ENCODE measurements at places on chromosomes 13 and 19.

DNA sequence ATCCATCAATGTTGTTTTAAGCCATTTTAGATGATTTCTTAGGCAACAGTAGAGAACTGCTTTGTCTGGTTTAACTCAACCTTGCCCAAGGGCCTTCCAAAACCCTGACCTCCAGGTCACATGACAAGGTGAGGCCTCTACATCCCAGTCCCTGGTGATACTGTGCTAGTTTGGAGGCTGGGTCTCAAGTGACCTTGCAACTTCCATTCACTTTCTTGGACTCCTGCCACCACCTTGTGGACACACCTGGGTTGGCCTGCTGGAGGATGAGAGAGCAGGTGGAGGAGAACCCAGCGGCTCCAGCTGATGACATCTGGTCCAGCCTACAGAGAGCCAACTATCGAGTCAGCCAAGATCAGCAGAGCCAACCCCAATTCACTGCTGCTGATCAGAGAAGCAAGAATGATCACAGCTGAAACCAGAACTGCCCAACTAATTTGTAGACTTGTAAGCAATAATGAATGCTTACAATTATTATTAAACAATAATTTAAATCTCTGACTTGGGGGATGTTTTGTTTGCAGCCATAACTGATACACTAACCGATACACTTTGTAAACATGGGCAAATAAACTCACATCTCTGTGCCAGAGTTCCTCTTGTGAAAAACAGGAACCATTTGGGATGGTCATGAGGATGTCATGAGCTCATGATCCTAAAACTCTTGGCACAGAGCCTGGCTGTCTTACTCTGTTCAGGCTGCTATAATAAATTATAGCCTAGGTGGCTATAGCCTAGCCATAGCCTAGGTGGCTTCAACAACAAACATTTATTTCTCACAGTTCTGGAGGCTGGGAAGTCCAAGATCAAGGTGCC, 11.5 kb downstream of the FAM187B start:
- no peak for DNase-seq

DNA sequence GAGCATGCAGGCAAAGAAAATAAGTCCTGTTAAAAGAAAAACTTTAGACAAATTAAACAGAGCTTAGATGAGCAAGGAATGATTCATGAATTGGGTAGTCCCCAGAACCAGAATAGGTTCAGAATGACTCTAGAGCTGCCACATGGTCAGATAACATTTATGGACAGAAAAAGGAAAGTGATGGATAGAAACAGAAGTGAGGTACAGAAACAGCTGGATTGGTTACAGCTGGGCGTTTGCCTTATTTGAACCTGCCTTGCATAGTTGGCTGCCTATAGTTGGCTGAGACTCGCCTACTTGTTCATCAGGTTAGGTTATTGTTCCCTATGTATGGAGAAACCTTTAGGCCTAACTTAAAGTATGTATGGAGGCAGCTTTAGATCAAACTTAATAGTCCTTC, 35.4 kb downstream of the WDFY2 start:
- no peak for DNase-seq

- DNase-seq: no peak
Measured at GRCh38 chr19:35559281-35559659, 4.2 kb downstream of the ATP4A start.

DNA sequence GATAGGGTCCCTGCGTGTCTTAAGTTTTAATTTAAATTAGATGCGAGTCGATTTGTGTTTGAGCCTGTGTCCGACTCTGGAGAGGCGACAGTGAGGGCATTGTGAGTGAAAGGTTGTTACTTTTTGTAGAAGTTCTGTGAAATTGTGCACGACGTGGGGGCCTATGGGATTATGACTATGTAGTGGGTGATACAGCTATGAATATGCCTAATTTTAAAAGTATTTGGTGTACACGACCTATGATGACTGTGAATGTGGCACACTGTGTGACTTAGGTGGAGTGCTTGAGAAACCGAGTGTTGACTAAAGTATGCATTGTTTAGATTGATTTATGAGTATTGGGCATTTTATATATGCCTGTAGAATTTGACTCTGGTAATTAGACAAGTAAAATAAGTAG, 646 bp downstream of the ZNF567 start:
- DNase-seq: no peak

DNA sequence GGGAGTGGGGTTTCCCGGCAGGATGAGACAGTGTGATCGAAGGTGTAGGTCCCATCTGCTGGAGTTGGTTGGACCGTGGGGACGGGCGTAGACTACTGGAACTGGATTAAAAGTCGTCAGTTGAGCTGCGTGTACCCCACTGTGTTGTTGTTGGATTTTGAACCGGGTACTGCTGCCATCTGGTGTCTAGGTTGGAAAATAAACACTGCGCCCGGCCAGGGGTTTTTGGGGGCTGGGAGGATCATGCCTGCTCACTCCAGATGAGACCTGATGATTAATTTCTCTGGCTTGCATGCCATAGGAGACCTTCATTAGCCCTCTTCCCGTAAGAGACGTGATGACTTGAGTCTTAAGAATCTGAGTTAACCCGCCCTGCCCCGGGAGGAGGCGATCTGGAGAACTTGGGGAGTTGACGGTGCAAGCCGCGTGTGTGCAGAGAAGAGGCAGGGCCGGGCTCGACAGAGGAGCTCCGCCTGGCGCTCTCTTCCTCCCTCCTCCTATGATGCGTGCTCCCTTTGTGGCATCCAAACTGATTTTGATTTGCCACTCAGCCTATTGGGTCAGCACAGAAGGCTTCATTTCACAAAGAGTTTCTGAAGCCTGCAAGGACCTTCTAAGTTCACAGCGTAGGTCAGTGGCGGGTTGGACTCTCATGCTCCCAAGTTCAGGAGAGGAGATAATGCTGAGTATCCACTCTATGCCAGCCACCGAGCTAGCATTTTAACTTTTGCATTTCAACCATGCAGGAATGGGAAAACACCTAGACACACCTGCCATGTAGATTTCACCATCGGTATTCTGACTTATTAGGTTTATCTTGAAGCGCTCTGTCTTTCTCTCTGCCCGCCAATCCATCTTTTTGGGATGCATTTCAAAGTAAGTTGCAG, 2.7 kb downstream of the UHRF1 start:
- no peak for DNase-seq

GRCh38 chr13:39484506-39485313, 118.3 kb downstream of the LHFPL6 start:
- DNase-seq: no peak

DNA sequence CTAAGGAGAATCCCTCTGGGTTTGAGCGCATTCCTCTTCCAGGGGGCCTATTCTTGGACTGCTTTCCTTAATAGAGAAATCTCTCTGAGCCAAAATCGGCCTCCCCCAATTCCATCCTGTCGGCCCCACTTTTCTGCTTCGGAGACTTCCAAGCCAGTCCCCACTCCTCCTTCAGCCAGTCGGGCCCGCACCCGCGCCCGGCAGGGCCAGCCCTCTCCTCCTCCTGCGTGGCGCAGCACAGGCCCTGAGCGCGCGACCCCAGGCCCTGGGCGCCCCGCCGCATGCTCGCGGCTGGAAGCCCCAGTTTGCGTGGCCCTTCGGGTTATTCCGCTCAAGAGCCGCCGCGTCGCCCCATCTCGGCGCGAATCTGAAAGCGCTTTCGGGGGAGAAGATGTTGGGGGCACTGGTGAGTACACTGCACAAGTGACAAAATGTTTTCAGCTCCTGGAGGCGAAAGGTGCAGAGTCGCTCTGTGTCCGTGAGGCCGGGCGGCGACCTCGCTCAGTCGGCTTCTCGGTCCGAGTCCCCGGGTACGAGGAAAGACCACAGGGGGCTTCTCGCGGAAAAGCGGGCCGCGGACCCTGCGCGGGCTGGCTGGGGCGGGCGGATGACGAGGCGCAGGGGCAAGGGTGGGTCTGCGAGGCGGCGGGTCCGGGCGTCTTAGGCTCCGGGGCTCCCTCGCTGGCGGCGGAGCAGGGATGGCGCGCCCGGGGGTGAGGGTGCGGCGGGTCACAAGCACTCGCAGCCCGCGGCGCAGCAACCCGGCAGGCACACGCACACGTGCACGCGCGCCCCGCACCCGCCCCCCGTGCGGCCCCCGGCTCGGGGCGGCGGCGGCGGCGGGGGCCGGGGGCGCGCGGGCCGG, at the start of gene IL17D:
IL17D (plus strand) TSS at position 785 of the 865 bp plus-strand sequence. CDS start 303 bp downstream, outside the sequence.
- DNase-seq: no peak

DNA sequence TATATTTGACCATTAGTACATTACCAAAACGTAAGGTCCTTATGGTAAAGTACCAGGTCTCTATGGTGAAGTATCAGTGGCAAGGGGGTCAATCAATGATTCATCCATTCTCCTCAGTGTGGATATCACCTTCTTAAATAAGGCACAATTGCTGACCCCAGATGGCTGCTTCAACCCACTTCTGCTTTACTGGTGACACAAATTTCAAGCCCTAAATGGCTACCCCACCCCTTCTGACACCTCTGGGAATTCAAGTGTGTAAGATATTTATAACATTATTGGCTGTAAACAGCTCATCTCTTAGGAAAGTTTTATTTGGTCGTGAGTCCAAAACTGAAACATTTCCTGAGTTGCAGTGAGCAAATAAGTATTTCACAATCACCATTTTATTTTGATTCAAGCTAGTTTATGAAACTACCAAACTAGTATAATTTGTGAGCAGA, 7.9 kb upstream of the WBP4 start:
- no peak for DNase-seq

DNA sequence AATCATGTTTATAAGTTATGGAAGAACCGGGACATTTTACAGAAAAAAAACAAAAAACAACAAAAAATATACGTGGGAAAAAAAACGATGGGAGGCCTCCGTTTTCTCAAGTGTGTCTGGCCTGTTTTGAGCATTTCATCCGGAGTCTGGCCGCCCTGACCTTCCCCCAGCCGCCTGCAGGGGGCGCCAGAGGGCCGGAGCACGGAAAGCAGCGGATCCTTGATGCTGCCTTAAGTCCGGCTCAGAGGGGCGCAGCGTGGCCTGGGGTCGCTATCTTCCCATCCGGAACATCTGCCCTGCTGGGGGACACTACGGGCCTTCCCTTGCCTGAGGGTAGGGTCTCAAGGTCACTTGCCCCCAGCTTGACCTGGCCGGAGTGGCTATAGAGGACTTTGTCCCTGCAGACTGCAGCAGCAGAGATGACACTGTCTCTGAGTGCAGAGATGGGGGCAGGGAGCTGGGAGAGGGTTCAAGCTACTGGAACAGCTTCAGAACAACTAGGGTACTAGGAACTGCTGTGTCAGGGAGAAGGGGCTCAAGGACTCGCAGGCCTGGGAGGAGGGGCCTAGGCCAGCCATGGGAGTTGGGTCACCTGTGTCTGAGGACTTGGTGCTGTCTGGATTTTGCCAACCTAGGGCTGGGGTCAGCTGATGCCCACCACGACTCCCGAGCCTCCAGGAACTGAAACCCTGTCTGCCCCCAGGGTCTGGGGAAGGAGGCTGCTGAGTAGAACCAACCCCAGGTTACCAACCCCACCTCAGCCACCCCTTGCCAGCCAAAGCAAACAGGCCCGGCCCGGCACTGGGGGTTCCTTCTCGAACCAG, 1.8 kb upstream of the APOE start:
- no peak for DNase-seq

DNA sequence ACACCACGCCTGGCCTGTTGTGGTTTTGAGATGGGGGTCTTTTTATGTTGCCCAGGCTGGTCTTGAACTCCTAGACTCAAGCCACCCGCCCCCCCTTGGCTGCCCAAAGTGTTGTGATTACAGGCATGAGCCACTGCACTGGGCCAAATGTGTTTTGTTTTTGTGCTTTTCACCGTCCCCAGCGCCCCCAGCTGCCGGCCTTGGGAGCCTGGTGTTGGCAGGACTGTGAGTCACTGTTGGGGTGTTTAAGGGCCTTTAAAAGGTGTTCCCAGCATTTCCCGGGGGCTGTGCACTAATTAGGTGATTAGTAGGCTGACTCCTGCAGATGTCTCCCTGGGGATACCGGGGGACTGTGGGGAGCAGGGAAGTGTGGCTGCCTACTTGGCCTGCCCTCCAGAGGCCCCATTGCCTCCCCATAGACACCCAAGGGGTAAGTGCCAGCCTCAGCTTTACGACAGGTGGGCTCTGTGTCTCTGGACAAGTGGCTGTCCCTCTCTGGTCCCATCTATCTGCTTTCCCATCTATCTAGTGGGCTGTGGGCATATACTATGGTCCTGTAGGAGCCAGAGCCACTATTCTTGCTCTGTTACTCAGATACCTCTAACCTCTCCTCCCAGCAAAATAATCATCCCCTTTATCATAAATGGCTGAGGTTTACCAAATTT, 11.8 kb upstream of the TLE5 start:
- DNase-seq: no peak

- no peak for DNase-seq
Measured at GRCh38 chr13:71876648-71877255, 9.7 kb upstream of the DACH1 start.

DNA sequence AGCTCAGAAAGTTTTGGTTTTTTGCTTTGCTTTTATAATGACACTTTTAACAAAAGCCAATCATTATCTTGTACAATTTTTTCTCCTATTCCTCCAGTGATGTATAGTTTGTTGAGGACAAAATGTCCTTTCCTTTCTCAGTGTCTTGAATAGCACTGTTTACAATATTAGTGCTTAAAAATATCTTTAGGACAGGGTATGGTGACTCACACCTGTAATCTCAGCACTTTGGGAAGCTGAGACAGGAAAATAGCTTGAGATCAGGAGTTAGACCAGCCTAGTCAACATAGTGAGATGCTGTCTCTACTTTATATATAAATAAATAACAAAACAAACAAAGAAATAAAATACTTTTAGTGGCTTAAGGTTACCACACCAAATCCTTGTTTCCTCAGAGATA, 41.9 kb downstream of the SPRY2 start:
- DNase-seq: no peak

GRCh38 chr13:78460176-78460575, 143.2 kb downstream of the POU4F1 start:
- DNase-seq: no peak

- no peak for DNase-seq
Measured at GRCh38 chr13:51451467-51452360, 1.1 kb downstream of the INTS6 start.
